Left lobe of liver (tissue), 2 donors: ENCODE measurements at places on chromosomes 11 and 22. TPM values are rescaled to one million over a fixed set of nuclear protein-coding genes. Genes with fewer than 3 reads are reported as not detected.

GRCh38 chr22:30474683-30475424 lies 3.0 kb upstream of the SEC14L3 start:
- DNase-seq, result no peak

DNA sequence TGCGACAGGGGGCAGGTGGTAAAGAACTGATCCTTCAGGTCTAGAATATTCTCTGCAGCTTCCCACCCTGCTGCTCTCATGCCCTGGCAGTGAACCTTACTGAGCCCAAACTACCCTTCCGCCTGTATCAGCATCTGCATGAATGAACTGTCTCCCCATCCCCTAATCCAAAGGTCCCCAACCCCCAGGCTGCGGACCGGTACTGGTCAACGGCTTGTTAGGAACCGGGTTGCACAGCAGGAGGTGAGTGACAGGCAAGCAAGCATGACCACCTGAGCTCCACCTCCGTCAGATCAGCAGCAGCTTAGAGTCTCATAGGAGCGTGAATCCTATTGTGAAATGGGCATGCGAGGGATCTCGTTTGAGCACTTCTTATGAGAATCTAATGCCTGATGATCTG lies 58.2 kb upstream of the LMO1 start:
- DNase-seq, result no peak

Gene TRIM6
- total RNA-seq, result 0.25 TPM

GRCh38 chr11:72730737-72731136 lies 21.5 kb downstream of the ARAP1 start:
- DNase-seq, result no peak
